Uterus (tissue), 4 donors: ENCODE measurements at places on chromosomes 3 and 15. TPM values are rescaled to one million over a fixed set of nuclear protein-coding genes. Genes with fewer than 3 reads are reported as not detected.

The ECE2 gene
- total RNA-seq: not detected

The ROPN1 gene
- not detected for total RNA-seq

The SAXO2 gene
- total RNA-seq: 0.29 TPM

The GNAT1 gene
- total RNA-seq: not detected

GRCh38 chr15:100096700-100097099, 245.1 kb downstream of the ADAMTS17 start:
- DNase-seq: no peak

DNA sequence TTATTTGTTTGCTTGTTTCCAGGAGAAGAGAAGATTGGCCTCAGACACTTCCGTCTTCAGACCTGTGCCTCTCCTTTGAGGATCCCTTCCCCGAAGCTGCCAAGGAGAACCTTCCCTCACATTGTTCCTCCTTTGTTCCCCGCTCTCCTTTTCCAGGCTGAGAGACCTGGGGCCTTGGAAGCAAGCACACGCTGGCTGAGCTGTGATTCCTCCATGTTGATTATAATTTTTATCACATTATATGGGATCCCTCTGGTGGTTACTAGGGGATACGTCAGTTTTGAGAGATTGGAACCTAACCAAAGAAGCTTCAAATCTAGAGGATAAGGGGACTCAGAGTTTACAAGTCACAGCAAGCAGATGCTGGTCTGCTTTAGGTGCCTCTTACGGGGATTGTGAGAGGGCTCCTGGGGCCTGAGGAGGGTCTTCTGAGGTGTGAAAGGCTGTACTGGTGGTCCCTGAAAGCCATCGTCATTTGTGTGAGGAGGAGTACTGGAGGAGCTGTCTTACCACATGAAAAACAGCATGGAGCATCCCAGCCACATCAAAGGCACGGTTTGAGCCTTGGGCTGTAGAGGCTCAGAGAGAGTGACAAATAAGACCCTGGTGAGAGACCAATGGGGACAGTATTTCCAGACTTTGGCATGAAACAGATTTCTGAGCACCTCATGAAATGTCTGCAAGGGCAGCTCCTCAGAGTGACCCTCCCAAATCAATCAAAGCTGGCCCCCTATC, 760.1 kb upstream of the CFAP20DC start:
- no peak for DNase-seq

DNA sequence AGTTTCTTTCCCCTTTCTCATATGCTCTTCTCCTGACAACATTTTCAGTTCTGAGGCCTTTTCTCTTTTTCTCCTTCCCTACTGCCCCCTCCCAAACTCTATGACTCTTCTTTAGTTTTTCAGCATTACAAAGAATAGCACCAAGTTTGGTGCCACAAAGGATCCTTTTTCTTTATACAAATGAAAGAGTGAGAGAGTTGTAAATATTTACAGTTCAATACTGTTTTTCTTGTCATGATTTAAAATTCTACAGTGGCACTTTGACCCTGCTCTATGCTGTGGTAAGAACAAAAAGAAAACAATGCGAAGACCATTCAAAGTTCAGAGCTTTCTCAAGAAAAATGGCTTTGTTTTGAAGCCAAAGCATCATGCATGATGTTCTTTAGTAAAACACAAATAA, 667.9 kb upstream of the SGO1 start:
- no peak for DNase-seq

DNA sequence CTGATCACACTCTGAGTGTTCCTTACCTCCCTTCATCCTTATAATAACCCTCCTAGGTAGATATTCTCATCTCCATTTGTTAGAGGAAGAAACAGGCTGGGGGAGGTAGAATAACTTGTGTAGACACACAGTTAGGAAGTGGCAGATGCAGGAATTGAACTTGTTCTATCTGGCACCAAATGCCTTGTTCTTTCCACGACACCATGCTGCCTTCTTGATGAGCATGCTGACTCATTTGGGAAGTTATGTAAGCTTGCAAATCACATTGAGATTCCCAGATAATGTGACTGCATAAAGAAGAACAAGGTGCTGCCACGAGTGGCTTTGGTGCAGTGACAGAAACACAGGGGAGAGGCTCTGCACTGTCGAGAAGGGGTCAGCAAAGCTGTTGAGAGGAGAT, 27.5 kb upstream of the NDUFB4 start:
- no peak for DNase-seq

DNA sequence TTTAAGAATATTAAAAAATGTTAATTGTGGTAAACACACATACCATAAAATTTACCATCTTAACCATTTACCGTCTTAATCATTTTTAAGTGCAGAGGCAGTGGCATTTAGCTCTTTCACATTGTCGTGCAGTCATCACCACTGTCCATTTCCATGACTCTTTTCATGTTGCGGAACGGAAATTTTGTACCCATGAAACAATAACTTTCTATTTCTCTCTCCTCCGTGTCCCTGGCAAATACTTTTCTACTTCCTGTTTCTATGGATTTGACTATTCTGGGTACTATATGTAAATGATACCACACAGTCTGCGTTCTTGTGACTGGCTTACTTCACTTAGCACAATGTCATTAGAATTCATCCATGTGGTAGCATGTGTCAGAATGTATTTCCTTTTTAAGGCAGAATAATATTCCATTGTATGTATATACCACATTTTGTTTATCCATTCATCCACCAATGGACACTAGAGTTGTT, 27.9 kb downstream of the AKAP13 start:
- no peak for DNase-seq

DNA sequence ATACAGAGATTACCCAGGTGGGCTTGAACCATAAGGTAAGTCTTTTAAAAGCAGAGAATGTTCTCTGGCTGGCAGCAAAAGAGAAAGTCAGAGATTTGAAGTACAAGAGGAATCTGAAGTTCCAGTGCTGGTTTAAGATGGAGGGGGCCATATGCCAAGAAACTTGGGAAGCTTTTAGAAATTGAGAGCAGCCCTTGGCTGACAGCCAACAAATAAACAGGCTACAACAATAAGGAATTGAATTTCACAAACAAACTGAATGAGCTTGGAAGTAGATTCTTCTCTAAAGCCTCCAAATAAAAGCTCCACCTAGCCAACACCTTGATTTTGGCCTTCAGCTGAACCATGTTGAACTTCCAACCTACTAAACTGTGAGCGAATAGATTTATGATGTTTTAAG, 85.7 kb downstream of the TRIM42 start:
- no peak for DNase-seq

DNA sequence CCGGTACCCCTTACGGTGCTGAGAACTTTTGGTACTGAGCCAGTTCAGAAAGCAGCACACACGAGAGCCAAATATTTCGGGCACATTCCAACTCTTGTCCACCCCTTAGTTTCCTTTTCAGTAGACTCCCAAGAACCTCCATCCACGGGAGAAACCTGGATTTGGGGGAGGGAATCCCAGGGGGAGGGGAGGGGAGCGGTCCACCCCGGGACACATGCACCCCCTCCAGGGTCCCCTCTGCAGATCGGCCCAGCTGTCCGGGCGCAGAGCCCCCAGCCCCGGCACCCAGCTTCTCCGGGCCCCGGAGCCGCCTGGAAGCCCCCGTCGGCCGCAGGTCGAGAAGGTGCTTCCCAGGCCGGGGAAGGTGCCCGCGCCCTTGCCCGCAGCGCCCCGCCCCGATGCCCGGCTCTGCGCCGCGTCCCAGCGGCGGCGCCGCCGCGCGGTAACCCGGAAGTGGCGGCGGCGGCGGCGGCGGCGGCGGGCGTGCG, 455 bp upstream of the ABHD17C start:
- DNase-seq: no peak

DNA sequence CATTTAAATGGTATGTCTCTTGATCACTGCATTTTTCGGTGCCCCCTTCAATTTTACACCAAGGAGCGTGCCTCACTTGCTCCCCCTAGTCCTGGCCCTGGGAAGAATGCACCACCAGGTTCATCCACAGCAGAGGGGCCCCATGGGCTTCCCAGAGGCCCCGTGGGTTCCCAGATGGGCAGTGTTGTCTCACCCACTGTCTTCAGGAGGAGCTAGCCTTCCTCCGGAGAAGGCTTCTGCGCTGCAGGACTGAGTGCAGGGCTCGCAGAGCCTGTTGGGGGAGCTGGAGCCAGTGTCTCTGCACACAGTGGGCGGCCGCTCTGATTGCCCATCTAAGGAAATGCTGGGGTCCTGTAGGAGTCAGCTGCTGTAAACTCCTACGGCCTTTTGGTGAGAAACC, 45.9 kb downstream of the POLR2M start:
- DNase-seq: peak; percentile 75

DNA sequence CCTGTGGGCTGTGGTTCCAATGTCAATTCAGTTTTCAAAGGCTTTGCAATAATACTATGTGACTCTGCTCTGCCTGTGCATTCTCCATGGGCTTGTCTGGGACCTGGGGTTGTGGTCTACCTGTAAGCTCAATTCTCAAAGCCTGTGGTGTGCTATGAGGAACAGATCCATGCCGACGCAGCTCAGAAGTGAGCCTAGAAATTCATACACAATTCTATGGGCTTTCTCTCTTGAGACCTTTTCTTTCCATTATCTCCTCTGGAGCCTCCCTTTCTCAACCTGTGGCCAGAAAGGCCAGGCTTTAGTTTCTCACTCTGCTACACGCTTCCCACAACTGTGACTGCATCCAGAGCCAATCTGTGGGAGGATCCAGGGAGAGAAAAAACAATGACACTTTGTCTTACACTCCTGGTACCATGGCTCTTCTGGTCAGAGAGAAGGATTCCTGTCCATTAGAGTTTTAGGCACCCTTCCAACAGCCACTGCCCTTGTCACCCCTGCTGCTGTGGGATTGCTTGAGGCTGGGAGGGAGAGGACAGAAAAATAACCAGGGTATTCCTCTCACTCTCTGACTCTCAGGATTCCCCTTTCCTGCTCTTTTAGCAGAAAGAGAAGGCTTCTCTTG, 34.1 kb upstream of the KLF13 start:
- no peak for DNase-seq

- DNase-seq: no peak
These were observed 106.3 kb downstream of the C3orf70 start for GRCh38 chr3:185046603-185047002.

DNA sequence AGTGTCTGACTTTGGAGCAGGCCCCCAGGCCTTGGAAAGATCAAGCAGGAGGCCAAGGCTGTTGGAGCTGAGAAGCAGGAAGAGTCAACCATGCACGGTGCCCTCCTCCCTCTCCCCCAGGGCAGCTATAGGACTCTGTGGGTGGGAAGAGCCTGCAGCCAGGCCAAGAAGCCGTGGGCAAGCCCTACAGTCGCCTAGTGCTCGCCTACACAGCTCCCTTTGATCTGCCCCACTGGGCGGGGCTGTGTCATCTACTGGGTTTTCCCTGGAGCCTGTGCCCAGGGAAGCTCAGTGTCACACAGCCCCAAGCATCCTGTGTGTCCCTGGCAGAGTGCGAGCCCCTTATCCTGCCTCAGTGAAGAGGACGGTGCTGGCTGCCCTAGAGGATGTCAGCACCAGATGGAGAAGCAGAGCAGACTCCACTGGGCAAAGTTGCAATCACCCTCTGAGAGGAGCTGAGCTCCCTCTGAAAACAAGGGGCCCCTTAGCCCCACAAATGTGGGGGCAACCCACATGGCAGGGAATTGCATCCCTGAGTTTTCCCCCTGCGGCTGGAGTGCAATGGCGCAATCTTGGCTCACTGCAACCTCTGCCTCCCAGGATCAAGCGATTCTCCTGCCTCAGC, 72.2 kb downstream of the KLF13 start:
- no peak for DNase-seq

GRCh38 chr3:49462222-49462621, 7.8 kb upstream of the DAG1 start:
- DNase-seq: no peak

- DNase-seq: no peak
These were observed 43.1 kb downstream of the BHLHE40 start for GRCh38 chr3:5022187-5022965.

GRCh38 chr15:40937762-40938535, 8.8 kb downstream of the DLL4 start:
- DNase-seq: no peak

DNA sequence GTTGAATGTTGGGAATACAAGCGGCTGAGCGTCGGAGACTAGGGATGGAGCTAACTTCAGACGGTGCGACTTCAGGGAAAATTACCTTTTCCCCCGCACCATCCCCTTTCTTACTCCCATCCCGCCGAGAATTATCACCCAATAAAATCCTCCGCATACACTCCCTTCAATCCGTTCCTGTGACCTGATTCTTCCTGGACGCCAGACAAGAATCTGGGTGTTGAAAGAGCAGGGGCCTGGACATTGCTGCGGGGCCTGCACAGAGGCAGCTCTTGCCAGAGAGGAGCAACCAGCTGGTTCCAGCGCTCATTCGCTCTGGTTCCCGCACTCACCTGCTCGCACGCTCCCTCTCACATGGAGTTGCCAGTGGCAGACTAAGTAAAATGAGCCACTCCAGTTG, 241.9 kb downstream of the ALCAM start:
- peak; percentile 19 for DNase-seq

GRCh38 chr15:67070892-67071664, 5.7 kb downstream of the SMAD3 start:
- no peak for DNase-seq
